ENCODE measurements at places on chromosomes 6 and 20. TPM values are rescaled to one million over a fixed set of nuclear protein-coding genes. Genes with fewer than 3 reads are reported as not detected.

Gene CRIP3
- total RNA-seq = 1.1 TPM

Gene CCN6
- not detected for total RNA-seq

DNA sequence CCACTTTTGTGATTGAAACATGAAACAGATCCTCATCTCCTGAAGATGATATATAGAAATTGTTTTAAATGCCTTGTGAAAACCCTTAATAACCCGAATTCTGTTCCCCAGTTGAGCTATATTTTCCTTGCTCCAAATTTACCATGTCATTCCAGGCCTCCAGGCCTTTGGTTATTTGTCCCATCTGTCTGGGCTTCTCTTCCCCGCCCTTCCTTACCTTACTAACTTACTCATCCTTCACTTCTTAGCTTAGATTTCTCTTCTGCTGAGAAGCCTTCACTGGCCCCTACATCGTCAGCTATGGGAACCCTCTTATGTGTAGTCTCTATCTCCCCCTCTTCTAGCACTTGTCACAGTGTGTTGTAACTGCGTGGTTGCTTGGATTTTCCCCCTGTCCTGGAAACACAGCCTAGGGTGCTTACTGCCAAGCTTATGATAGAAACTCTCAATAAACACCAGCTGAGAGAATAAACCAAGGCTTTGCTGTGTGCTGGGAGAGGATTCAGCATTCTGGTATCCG, 68.6 kb downstream of the SGK1 start:
- DNase-seq = no peak

DNA sequence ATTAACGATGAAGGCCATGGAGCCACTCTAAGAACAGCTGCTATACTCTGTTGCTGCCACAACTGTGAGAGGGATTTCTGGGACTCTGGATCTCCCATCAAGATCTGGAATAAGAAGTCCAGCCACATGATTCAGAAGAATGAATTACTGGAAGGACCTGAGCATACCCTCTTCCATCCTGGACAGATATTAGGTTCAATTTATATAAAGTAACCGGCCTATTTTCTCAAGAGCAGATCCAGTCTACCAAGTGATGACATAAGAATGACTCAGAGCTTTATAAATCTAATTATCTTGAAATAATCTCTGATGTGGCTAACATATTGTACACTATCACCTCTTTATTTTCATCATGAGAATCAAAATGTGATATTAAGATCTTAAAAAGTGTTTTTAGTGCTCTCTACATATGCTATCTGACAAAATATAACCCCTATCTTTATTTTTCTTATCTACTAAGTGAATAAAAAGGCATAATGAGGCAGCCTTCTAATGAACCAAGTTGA, 45.1 kb downstream of the COL9A1 start:
- DNase-seq = no peak

GRCh38 chr6:3281631-3282475, 23.1 kb downstream of the PSMG4 start:
- no peak for DNase-seq

GRCh38 chr6:25270559-25270958, 8.6 kb upstream of the CARMIL1 start:
- DNase-seq = no peak

GRCh38 chr6:3841066-3841454, 8.1 kb upstream of the FAM50B start:
- no peak for DNase-seq
